ENCODE measurements at places on chromosomes 6 and 20.

DNA sequence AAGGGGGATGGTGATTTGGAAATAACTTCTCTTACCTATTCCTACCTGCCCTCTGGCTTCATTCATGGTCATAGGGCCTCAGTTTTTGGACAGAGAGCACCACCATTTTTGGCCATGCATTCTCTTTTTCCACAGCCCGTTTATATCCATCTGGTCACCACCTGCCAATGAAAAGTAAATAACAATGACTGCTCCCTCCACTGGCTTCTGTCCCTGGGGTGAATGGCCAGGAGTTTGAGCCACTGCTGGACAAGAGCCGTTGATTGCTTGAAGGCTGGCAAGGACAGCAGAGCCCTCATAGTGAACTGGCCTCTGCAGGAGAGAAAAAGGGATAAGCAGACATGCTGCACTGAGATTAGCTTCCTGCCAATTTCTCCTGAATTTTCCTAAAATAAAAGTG is 261.8 kb downstream of the ADGB start:
- DNase-seq = no peak

DNA sequence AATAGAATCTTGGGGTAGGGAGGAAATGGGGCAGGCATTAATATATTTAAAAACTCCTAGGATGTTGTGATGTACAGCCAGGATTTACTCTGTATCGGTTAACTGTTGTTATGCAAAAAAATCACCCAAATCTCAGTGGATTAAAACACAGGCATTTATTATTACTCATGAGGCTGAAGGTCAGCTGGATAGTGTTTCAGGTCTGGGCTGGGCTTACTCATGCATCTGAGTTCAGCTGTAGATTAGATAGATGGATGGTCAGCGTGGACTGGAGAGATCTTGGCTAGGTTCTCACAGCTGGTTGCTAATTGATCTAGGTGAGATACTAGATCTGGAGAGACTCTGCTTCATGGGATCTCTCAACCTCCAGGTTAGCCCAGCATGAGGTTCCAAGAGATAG is 131.4 kb downstream of the BTBD3 start:
- no peak for DNase-seq

DNA sequence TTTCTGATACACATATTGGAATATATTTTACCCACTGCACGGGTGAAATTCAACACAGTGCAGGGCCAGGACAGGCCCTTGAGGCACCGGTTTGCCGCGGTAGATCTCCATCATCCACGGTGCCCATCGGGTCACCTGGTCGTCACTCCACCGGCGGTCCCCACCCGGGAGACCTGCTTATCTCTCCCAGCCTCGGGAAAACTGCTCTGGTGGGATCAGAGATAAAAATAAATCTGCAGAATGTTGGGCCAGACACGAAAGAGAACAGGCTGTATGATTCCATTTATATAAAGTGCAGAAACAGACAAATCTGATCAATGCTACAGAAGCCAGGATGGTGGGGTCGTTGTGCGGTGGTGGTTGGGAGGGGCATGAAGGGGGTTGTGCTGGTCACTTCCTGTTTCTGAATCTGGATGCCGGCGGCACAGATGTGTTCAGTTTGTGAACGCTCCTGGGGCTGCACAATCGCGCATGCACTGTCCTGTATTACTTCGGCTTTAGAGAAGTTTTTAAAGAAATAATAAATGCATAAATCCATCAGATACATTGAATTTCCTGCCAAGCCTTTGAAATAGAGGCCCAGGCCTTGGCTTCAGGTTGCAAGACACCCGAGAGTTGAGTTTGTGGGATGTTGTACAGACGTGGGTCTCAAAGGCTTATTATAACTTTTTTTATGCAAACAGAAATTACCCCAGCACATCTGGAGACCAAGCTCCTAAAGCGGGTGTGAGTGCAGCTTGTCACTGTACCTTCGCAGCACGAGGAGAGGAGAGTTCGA is 54.3 kb downstream of the ANKRD60 start:
- no peak for DNase-seq

GRCh38 chr6:20845592-20845991 is 311.3 kb downstream of the CDKAL1 start:
- no peak for DNase-seq

- peak; percentile 19 for DNase-seq
Observed at GRCh38 chr6:20711518-20711917, 177.3 kb downstream of the CDKAL1 start.

GRCh38 chr6:166446146-166446545 is 63.4 kb upstream of the MPC1 start:
- DNase-seq = no peak

- no peak for DNase-seq
Observed at GRCh38 chr6:73766040-73766439, 70.0 kb downstream of the CD109 start.

GRCh38 chr20:61325718-61326117 is 73.7 kb downstream of the CDH4 start:
- no peak for DNase-seq

DNA sequence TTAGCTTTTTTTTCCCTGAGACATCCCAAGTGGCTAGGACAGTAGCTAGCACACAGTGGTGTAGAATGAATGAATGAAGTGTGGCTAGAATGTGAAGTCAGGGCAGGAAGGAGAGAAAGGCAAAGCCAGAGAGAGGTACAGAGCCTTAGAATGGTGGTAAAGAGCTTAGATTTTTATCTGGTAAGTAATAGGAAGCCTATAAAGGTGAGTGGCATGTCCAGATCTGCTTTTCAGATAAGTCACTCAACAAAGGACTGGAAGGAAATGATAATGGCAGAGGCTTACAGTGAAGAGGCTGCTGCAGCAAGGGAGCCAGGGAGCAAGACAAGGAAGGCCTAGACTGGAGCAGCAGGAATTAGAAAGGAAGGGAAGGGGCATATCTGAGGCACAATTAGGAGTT is 96.0 kb upstream of the PRDM1 start:
- DNase-seq = no peak

DNA sequence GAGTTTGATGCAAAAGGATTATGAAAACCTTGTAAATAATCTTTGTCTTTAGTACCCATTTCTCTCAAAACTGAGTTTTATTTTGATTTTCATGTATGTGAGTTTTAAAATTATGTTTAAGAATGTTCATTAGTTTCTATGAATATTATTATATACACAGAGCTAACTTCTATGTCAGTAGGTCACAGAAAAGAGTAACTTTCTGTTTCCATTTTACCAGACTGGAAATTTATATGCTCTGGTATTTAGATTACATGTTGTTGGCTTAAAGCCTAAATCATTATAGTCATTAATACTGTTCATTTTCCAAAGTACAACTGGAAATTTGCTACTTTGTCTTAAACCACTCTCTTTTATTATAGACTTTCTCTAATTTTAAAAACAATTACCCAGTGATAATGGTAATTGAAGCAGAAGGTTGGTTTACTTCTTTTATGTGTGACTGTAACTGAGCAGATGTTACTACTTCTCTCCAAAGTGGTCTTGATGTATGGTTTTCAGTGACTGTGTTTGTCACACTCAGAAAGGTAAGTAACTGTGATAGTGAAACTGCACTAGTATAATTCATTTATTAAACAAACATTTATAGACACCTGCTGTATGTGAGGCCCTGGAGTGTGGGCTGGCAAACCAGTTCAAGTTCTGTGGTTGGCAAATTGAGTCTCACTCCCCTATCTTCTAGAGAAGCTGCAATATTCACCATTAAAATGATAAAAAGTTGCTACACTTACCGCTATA is 13.2 kb downstream of the CRYBG1 start:
- DNase-seq = no peak

DNA sequence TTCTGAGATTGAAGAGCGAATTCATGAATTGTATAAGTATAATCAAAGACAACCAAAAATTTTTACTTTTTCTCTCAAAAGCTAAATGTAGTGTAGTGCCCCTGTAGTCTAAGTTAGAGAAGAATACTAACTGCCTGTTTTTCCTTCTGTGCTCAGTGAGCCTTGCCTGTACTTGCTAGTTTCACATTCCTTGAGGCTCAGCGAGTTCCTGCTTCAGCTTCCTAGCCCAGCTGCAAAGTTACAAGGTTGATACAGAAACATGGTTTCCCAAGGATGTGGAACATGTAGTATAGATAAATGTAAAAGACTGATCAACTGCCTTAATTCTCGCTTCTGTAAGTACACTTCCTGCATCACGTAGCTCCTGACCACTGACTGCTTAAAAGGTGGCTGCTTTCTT is 33.1 kb upstream of the SEC63 start:
- DNase-seq = no peak

- peak; percentile 2 for DNase-seq
Observed at GRCh38 chr6:100665041-100665380, 200.3 kb upstream of the SIM1 start.

DNA sequence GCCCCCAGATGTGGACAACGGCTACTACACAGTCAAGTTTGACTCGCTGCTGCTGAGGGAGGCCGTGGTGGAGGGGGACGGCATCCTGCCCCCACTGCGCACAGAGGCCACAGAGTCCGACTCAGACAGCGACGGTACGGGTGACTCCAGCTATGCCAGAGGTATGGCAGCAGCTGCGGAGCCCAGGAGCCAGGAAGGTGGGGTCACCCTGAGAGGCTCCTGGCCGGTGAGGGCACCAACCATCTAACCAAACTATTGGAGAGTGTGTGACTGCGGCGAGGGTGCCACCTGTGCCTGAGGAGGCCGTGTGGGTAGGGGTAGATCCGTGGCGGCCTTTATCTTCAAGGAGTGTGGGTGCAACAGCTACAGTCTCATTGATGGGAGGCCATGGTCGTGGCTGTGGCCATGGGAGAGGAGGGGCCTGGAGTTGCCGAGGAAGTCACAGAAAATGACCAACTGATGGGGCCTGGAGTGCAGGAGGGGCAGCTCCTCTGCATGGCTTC is 2.8 kb upstream of the LIME1 start:
- no peak for DNase-seq

Measured in suppressor macrophage treated with lipopolysaccharide for 1 hour (primary cell).